NCI-H1436 (cell line): ENCODE measurements at places on chromosomes 1 and 21.

DNA sequence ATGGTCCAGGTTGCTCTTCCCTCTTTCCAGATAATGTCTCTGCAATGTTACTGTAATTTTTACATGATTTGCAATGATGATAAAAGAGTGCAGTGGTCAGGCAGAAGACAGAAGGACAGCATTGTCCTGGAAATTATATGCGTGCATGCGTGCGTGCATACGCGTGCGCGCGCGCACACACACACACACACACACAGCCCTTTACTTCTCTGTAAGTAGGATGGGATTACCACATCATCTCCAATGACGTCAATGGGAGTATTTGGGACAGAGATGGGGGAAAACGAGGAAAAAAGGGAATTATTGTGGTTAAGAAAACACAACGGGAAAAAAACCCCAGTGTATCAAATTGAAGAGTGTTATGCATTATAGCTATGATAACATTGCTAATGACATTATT, 99.7 kb downstream of the SPAG17 start:
- DNase-seq = no peak

DNA sequence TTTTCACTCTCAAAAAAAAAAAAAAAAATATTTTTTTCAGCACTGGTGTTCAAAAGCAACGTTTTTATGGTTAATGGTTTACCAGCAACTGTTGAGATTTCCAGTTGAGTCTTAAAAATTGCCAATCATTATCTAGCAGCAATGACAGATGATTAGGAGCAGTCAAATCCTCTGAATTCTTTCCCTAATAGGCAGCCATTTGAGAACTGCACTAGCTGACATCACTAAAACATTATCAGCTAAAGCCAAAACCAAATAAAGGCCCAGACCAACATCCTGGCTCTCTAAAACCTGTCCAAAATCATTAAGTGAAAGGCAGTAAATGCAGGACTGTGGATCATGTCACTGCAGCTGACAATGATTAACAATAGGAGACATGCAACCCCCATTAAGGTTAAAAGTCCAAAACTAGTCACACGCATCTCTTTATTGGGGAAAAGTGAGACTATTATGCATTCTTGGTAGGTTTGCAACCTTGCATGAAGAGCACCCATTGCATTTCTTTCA, 14.0 kb downstream of the SFPQ start:
- DNase-seq = no peak

- DNase-seq = peak; percentile 86
Measured at GRCh38 chr1:201506557-201507359, at the start of gene CSRP1. TSS of gene CSRP1 (minus strand) at chr1:201507123. CDS start at chr1:201496303, 10,820 bp downstream.

GRCh38 chr1:57307392-57308170, 116.3 kb downstream of the DAB1 start:
- DNase-seq = peak; percentile 52

- no peak for DNase-seq
Measured at GRCh38 chr1:55860326-55860725, 645.2 kb upstream of the USP24 start.
